H1 (cell line): ENCODE measurements at places on chromosomes 3 and 15. TPM values are rescaled to one million over a fixed set of nuclear protein-coding genes. Genes with fewer than 3 reads are reported as not detected.
A peak's percentile ranks its signal among the peaks of the same experiment; 100 is the strongest.

DNA sequence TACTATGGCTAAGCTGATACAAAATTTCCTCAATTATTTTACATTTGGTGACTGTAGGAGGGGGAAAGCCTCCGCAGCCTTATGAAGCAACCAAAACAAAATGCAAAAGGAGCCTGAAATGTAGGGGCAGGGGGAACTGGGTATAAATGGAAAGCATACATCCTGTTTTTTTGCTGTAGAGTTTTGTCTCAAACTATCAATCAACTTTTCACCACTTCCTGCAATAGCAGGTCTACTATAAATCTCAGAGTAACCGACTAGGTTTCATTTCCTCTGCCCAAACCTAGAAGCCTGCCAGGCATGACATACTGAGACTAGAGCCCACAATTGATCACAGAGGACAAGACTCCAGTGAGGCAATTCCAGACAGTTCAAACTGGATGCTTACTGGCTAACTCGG is 91.3 kb downstream of the SHQ1 start:
- DNase-seq, result no peak

GRCh38 chr15:92910451-92910850 is 10.3 kb downstream of the CHD2 start:
- no peak for DNase-seq

- DNase-seq, result no peak
Measured at GRCh38 chr15:101692801-101693598, 31.3 kb downstream of the TARS3 start.

DNA sequence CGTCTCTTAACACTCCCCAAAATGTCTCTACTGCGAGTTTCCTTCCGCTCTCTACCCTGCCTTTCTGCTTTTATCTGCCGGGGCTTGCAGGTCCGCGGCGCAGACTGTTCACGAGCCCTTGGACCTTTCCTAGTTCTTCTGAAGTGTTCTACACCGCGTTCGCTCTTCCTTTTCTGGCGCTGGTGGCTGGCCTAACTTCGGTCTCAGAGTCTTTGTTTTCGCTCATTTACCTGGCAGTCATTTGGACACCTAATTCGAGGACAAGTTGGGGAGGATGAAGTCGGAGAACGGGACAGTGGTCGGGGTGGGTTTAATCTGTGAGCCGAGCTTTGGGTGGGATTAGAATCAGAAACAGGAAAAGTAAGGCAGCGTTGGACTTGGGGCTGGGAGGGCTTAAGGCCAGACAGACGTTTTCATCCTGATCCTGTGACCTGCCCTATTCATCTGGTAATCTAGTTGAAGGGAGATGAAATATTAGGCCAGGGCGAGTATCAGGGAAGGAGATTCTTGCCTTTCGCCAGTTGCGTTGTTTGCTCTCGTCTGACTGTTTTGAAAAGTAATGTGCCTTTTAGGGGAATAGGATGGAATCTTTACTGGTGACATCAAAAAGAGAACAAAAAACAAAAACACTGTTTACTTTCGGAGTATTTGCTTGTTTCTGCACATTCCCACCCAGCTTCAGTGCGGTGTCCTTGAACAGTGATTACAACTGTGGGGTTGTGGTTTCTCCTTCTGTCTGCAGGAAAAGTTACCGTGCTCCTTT is 1.8 kb downstream of the DIPK2A start:
- DNase-seq, result no peak

SUCNR1 gene
- total RNA-seq, result not detected in 2 replicates

DNA sequence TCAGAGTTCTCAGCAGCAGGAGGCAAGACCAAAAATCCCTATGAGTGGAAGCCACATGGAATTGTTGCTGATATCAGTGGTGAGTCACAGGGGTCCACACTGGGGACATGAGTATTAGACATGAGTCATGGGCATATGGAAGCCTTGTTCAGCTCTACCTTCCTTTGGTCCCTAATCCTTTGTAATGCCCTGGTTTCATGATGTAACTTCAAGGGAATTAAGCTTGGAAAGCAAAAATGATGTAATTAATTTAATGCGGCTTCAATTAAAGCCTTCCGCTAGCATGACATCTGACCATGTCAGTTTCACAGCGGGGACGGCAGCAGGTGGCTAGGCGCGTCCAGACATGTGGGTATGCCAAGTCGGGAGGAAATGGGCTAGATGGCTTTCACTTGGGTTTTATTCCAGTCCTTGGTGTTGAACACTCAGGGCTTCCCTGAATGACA is 176.1 kb upstream of the RGMA start:
- DNase-seq, result no peak

GRCh38 chr3:139285691-139286090 is 58.1 kb upstream of the MRPS22 start:
- no peak for DNase-seq

GRCh38 chr3:167772992-167773391 is 37.5 kb downstream of the SERPINI1 start:
- DNase-seq, result no peak

GRCh38 chr3:131047582-131047981 is 20.9 kb downstream of the NEK11 start:
- DNase-seq, result no peak

DNA sequence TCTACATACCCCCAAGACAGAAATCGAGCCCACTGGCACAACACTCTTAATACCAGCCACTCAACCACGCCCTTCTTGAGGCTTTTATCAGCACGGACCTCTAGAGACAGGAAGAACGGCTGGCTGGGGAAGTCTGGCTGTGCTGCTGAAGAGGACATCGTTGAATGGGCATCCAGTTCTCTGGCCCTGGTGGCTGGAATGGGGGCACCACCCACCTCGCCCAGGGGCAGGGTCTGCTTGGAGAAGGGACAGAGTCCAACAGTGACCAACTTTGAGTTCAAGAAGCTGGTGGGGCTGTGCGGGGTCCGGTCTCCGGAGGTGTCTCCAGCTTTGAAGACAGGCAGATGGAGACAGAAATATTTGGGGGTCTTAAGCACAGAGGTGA is 77.5 kb downstream of the ATP10A start:
- no peak for DNase-seq

DNA sequence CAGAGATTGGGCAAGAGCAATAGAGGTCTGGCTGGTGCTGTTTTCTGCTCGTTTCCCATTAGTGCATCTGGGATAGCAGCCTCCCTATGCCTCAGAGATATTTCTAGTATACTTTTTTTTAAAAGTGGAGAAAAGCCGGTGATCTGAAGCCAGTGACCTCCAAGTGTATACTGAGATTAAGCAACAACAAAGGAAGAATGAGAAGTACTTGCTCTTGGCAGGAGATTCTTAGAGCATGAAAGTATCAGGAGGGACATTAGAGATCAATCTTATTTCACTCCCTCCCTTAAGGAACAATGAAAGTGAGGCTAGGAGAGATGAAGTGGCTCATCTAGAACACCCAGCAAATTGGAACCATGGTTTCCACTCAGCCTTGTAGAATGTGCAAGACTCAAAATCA is 423.3 kb downstream of the SOX2 start:
- no peak for DNase-seq

PLA2G4F gene
- total RNA-seq, result not detected in 2 replicates

- no peak for DNase-seq
Measured at GRCh38 chr3:193870376-193871219, 265.4 kb upstream of the HES1 start.

GRCh38 chr3:67518236-67518635 is 136.2 kb downstream of the SUCLG2 start:
- no peak for DNase-seq

GRCh38 chr15:63010920-63011693 is 31.4 kb upstream of the TPM1 start:
- no peak for DNase-seq

- DNase-seq, result no peak
Measured at GRCh38 chr15:96959501-96959900, 629.0 kb downstream of the NR2F2 start.

GRCh38 chr15:31309893-31310606 is 16.6 kb upstream of the KLF13 start:
- no peak for DNase-seq

DNA sequence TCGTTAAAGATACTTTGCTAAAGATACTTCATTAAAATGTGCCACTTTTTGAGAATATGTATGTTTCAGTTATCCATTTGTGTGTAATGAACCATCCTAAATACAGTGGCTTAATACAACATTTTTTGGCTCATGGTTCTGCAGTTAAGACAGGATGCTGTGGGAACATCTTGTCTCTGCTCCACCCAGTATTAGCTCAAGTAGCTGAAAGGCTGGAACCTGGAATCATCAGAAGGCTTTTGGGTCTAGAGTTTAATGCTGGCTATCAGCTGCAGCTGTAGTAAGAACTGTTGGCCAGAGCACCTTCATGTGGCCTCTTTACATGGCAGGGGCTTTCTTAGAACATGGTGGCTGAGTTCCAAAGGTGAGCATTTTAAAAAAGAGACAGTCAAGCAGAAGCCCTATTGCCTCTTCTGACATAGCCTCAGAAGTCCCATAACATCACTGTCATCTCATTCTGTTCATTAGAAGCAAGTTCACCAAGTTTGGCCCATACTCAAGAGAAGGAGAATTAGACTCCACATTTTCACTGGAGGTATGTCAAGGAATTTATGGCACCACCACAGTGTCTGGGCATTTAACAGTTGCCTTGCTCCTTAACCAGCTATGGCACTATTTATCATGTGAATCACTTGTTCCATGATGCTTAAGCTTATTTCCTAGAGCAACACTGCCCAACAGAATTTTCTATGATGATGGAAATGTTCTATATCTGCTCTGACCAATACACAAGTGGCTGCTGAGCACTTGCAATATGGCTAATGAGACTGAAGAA is 70.4 kb upstream of the PDZRN3 start:
- DNase-seq, result no peak

ZNF385D gene
- 10.8 and 11.2 TPM in 2 replicates for total RNA-seq

- no peak for DNase-seq
Measured at GRCh38 chr3:66406831-66407610, 93.8 kb downstream of the LRIG1 start.

- no peak for DNase-seq
Measured at GRCh38 chr3:113804661-113805060, 33.9 kb upstream of the GRAMD1C start.

CTXN2 gene
- not detected in 2 replicates for total RNA-seq

DNA sequence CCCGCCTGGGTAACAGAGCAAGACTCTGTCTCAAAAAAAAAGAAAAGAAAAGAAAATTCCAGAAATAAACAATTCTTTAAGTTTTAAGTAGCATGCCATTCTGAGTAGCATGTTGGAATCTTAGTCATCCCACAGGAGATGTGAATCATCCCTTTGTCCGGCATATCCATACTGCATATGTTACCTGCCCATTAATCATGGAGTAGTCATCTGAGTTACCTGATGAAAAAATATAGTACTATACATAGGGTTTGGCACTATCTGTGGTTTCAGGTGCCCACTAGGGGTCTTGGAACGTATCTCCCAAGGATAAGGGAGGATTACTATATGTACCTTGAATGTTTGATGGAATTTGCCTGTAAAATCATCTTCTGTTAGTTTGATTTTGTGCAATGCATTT is 6.3 kb upstream of the CCR4 start:
- no peak for DNase-seq

GRCh38 chr3:107366766-107367165 is 10.5 kb upstream of the CCDC54 start:
- DNase-seq, result peak; percentile 29

FEZF2 gene
- not detected in 2 replicates for total RNA-seq

GRCh38 chr3:187942658-187943241 is 197.5 kb upstream of the BCL6 start:
- DNase-seq, result no peak

RASA2 gene
- total RNA-seq, result 15.9 and 16.6 TPM in 2 replicates

COL8A1 gene
- total RNA-seq, result 0.99 and 1.2 TPM in 2 replicates

STXBP5L gene
- 5.6 and 6.0 TPM in 2 replicates for total RNA-seq
